ENCODE measurements at places on chromosomes 3 and 15.

- DNase-seq: no peak
These were observed 81.3 kb downstream of the SMAD6 start for GRCh38 chr15:66783314-66783713.

- no peak for DNase-seq
These were observed 472 bp downstream of the BSN start for GRCh38 chr3:49554633-49555265.

DNA sequence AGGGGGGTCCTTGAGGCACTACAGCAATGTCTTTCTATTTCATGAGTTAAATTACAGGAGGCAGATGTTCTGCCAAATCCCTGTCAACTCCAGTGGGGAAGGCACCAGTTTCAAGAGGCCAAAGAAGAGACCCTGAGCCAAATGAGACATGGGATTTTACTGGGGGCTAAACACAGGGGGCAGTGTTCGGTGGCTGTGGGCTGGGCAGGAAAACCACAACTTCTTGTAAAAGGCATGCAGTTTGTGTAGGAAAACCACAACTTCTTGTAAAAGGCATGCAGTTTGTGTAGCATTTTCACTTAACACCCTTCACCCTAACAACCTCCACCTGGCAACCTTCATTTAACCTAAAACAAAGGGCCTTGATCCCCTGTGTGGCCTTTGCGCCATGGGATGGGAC lies 61.0 kb downstream of the POLR2M start:
- DNase-seq: no peak

DNA sequence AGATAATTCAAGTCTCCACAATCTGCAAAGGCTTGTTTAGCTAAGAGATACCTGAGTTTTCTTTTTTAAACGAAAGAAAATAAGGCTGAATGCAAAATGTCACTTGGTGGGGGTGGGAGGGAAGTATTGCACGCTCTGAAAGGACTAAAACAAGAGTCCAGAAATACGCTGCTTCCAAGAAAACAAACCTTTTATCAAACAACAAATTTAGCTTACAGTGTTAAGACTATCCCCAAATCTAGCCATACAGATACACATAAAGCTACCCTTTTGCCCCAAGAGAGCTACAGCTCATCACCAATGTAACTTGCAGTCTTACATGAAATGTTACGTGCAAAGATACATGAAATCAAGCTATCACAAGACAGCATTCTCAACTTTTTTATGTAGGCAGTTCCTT lies 522.5 kb downstream of the FOXP1 start:
- no peak for DNase-seq

DNA sequence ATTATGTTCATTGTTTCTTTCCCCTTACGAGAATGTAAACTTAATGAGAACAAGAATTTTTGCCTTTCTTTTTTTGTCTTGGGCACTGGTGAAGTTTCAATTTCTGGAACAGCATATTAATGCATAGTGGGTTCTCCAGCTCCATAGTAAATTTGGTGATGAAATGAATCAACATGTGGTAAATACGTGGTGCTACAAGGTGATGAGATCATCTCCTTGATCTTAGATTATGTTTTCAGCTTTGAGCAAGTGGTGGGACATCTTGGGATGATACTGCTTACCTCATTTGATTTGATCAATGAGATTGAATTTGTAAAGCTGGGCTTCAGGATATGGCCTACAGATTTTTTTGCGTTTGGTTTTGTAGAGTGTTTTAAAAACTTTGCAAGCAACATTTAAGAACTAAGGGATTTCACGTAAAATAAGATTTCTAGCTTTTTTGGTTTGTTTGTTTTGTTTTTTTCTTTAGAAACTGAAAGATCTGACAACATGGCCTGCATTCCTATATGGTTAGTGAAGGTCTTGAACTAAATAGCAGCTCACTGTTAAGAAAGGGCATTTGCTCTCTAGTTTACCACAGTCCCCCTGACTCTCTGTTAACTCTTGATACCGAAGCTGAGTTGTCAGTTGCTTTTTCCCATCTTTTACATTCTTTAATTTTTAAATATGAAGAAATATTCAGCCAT lies 45.6 kb downstream of the FNDC3B start:
- no peak for DNase-seq

DNA sequence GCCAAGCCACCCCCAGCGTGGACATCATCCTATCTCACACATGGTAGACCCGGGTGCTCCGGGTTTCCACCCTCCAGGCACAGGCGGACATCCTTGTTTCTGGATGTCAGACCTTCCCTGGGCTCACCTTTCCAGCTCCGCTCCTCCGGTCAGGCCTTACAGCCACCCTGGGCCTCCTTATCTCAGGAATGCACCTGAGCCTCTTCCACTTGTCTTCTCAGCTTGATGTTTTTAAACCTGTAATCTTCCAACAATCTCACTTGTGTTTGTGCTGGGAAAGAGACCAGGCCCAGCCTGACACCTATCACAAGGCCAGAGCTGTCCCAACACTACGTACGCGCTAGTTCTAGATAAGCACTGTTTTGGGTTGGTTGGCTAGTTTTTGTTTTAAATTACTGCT lies 53.9 kb downstream of the NIPA2 start:
- DNase-seq: no peak

DNA sequence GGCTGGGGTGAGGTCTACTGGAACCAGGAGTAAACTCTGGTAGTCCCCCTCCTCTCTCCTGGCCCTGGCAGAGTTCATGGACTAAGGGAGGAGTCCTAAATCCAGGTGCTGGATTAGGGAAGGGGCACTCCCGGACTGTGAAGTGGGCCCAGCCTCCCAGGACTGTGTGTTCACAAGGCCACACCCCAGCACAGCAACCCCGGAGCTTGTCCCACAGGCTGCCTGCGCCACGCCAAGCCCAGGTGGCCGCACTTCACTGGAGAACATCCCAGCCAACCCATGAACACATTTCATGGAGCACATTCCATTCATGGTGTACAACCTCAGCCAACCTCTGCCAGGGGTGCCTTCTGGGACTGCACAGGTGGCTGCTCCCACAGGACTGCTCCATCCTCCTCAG lies 8.2 kb downstream of the ARPIN start:
- no peak for DNase-seq

GRCh38 chr3:184911570-184911969 lies 99.6 kb downstream of the VPS8 start:
- no peak for DNase-seq

DNA sequence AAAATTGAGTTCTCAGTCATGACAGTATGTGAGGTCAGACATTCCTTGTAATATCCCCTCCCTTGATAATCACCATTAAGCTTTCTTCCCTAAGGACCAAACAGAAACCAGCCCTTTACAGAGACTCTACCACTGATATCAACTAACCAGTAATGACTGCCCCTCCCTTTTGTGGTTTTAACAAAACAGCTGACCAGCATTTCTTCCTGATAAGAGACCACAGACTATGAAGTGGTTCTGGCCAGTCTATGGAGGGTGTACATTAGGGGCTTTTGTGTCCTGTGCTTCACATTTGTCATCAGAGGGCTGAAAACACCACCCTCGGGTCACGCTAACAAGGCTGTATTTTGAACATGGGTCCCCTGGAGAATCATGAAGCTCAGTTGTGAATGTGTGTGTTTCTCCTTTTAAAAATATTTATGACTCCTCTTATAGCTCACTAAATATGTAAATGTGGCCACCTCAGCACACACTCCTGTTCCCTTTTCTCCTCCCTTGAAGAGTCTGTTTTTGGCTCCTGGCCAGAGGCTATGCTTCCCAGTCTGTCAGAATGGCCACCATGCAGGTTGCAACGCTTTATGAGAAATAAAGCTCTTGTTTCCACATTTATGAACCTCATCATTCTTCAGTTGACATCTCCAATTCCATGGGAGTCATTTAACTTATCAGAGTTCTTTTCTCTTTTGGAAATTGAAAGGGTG lies 239.3 kb downstream of the CPNE4 start:
- no peak for DNase-seq

- DNase-seq: no peak
These were observed 87.0 kb upstream of the ONECUT1 start for GRCh38 chr15:52876991-52877663.

DNA sequence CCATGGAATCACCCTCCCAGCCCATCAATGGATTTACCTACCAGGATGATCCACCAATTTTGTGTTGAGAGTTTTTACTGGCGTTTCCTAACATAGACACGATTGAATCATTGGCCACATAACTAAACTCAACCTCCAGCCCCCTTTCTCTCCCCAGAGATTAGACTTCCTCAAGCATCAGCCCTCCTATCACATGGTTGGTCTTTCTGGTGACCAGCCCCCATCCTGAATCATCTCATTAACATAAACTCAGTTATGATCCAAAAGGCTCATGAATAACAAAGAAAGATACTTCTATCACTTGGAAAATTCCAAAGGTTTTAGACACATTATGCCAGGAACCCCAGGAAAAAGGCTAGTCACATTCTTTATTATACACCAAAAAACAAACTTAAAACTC lies 21.2 kb downstream of the PRKAR2A start:
- DNase-seq: no peak

Data from SHP77 treated with DMSO at 0.1 percent for 48 hours (cell line).